Activated T-cell treated with anti-CD3 and anti-CD28 coated beads, Interleukin-2, amount 50 U/mL, for 48 hours (primary cell): ENCODE measurements at places on chromosomes 7 and 10.

DNA sequence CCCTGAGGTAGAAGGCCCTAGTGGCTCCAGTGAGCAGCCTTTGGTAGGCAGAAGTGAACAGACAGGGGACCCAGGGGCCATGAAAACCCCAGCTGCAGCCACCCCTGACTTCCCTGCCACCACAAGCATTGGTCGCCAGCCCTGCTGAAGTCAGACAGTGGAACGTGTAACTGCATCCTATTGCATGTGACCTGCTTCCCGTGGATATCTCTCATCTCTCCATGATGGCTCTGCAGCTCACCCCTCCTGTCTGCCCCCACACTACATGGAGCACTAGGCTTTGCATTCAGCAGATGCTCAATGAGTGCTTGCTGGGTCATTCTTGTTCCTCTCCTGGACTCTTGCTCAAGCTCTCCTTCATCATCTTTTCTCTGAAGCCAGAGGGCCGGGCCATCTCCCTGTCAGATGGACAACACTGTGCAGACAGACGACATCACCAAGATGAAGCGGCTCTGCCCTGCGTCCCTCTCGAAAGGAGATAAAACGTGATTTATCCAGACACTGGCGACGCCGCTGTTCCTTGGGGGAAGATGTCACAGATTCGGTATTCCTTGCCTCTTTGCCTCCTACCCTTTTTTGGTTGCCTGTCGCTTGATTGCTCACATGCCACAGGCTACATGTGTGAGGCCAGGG, 117.5 kb downstream of the SH3PXD2A start:
- no peak for DNase-seq

DNA sequence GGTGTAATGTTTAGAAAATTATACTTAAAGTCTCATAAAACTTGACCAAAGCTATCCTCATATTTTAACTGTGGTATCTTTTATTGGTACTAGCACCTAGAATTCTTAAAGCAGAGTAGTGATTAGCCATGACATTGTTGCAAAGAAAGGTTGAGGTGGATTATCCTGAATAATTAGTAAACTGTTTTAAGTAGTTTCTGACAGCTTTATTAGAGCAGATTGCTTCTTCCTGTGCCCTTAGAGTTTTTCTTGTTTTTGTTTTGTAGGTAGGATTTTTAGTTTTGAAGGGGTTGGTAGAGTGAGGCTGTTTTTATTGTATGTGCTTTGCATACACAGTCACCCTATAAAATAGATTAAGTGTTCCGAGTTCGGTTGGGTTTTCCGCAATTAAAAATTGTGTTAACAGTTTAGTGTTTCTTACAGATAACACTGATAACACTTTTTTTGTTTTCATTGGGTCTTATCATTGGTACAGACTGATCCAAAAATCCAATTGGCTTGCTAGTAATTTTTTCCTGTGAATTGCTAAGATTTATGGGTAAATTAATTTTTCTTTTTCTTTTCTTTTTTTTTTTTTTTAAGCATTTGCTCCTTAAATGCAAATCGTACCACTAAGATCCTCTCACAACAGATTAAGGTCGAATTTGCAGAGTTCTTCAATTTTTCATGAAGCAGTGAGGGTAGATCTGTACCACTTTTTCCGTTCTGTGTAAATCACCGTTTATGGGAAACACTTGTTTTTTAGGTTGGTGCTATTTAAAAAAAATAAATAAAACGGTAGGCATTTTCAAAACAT, 2.1 kb upstream of the PBLD start:
- no peak for DNase-seq

GRCh38 chr10:60123668-60124067, 217.3 kb upstream of the CCDC6 start:
- no peak for DNase-seq

GRCh38 chr10:28463141-28463540, 69.8 kb upstream of the WAC start:
- DNase-seq: no peak

DNA sequence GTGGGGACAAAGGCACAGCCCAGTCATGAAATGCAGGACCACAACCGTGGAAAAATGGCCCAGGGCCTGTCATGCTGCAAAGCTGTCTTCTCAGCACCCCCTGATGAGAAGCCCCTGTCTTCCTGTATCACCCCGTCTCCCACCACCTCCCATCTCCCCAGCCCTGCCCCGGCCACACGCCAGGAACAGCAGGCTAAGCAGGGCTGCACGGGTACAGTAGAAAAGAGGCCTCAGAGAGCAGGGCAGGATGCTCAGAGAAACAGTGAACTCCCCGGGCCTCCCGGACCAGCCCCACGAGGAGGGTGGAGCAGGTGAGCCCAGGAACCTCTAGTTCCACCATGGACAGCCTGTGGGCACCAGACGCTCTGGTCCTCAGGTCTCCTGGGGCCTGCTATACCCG, 77.7 kb downstream of the FAM53B start:
- no peak for DNase-seq

GRCh38 chr7:10632712-10633111, 341.0 kb upstream of the PHF14 start:
- DNase-seq: no peak

DNA sequence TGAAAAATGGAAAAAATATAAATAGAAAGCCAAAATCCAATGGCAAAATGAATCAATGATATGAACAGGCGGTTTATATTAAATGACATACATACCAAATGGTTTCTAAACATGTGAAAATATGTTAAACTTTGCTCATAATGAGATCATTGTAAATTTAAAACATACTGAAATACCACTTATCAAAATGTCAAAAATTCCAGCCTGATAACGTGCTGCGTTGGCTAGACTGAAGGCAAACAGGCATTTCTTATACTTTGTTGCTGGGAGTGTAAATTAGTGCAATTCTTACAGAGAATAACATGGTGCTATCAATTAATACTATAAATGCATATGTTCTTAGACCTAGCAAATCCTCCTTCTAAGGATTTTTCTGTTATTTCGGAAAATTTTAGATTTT, 225.8 kb upstream of the FAM3C start:
- no peak for DNase-seq

- no peak for DNase-seq
These were observed 824.9 kb downstream of the TNS3 start for GRCh38 chr7:46756996-46757395.

DNA sequence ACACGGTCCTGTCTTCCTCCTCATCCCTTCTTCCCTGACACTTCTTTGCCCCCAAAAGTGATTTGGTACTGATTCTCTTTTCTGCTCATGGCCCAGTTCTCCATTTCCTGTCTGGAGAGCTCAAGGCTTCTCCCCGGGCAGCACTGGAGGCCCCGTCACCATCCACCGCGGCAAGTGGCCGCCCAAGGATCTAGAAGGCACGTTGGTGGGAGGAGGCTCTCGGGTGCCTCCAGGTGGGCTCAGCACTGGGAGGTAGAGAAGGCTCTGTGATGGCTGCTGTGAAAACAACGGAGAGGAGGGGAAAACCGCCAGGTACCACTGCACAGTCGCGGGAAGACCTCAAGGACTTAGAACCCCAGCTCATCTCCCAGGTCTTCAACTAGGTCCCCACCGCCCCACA, 134.4 kb downstream of the NEURL1 start:
- DNase-seq: no peak

- no peak for DNase-seq
These were observed 103.4 kb downstream of the TRRAP start for GRCh38 chr7:98981701-98982100.

GRCh38 chr7:11434366-11434765, 397.6 kb downstream of the THSD7A start:
- no peak for DNase-seq

DNA sequence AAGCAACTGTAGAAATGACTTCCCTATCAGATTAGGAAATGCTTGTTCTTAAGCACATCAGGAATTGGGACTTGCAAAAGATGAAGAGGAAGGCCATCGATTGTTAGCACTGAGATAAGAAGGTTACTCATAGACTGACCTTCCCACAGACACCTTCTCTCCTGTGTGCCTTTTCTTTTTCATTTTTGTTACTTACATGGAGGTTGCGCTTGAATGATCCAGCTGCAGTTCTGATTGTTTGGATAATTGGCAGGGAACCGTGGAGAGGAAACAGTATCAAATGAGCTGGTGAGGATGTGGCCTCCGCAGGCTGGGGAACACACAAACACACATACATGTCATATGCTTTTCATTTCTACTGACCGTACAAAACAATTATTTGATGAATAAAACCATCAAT, 134.9 kb upstream of the RSU1 start:
- DNase-seq: no peak

- DNase-seq: peak; percentile 66
These were observed 49.9 kb upstream of the SH2B2 start for GRCh38 chr7:102236592-102237287.

DNA sequence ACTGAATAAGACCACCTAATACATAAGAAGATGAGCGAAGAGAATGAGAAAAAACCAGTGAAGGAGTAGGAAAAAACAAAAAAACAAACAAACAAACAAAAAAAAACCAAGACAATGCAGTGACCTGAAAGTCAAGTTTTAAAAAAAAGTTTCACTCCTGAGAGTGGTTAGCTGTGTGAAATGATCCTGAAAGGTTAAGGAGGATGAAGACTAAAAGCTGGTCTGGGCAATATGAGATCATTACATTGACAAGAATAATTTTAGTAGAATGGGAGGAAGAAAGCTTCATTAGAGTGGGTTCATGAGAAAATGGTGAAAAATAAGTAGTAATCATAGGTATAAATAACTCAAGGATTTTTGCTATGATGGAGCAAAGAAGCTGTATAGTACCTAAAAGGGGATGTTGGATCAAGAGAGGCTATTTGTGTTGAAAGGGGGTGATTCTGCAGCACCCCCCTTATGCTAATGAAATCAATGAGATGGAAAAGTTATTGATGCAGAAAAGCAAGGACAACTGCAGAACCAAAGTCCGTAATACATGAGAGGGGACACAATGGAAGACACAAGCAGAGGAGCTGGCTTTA, 80.2 kb downstream of the KMT2C start:
- DNase-seq: no peak
